IPS DF 6.9 (cell line): ENCODE measurements at places on chromosomes 3 and 15.

DNA sequence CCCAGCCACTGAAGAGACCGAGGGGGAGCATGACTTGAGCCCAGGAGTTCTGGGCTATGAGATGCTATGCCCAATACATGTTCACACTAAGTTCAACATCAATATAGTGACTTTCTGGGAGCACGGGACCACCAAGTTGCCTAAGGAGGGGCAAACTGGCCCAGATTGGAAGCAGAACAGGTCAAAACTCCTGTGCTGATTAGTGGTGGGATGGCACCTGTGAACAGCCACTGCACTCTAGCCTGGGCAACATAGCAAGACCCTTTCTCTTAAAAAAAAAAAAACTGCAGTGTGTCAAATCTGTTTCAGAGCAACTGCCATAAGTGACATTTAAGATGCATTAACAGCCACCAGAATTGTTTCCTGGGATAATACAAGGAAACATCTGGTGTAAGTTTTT lies 9.8 kb downstream of the HES1 start:
- no peaks in the 10 kb centered on the region for H3K27me3 ChIP-seq
- H3K4me3 ChIP-seq, result no peak overlapping the region
- H3K36me3 ChIP-seq, result no peaks in the 10 kb centered on the region
- H3K27ac ChIP-seq, result no peak overlapping the region
- no peak for DNase-seq

- H3K36me3 ChIP-seq, result no peaks in the 10 kb centered on the region
- no peak overlapping the region for H3K27ac ChIP-seq
- H3K4me3 ChIP-seq, result no peak overlapping the region
- DNase-seq, result peak; percentile 35
- H3K4me1 ChIP-seq, result peaks cover 4% of the 10 kb centered on the region; the same call in 1 of the 2 replicates
- no peaks in the 10 kb centered on the region for H3K27me3 ChIP-seq
Measured at GRCh38 chr3:123098426-123099330, 31.9 kb downstream of the PDIA5 start.

- no peak overlapping the region for H3K4me3 ChIP-seq
- H3K36me3 ChIP-seq, result no peaks in the 10 kb centered on the region
- H3K27me3 ChIP-seq, result no peaks in the 10 kb centered on the region
- H3K27ac ChIP-seq, result no peak overlapping the region
- no peaks in the 10 kb centered on the region for H3K4me1 ChIP-seq
Measured at GRCh38 chr3:62705721-62706120, 169.5 kb downstream of the CADPS start.

DNA sequence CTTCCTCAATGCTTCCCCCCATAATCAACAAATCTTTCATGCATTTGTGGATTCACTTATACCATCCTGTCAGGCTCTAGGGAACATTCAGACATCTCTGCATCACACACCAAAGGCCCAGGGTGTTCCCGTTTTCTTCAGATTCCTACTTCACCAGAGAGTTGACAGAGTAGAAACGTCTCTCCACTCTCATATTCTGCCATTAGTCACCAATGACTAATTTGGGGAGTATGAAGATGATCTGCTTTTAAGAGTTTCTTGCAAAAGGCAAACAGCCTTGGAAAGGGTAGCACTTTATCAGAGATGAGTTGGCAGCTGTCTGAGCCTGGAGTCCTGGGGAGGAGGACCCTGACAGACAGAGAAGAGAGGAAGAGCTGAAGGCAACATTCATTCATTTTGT lies 55.8 kb upstream of the DGKG start:
- no peak for DNase-seq
- no peak overlapping the region for H3K27ac ChIP-seq
- no peaks in the 10 kb centered on the region for H3K36me3 ChIP-seq
- no peak overlapping the region for H3K4me3 ChIP-seq

GRCh38 chr3:168322941-168323340 lies 227.2 kb upstream of the GOLIM4 start:
- no peaks in the 10 kb centered on the region for H3K27me3 ChIP-seq
- no peak overlapping the region for H3K4me3 ChIP-seq
- no peak for DNase-seq
- H3K36me3 ChIP-seq, result no peaks in the 10 kb centered on the region
- H3K4me1 ChIP-seq, result no peaks in the 10 kb centered on the region

DNA sequence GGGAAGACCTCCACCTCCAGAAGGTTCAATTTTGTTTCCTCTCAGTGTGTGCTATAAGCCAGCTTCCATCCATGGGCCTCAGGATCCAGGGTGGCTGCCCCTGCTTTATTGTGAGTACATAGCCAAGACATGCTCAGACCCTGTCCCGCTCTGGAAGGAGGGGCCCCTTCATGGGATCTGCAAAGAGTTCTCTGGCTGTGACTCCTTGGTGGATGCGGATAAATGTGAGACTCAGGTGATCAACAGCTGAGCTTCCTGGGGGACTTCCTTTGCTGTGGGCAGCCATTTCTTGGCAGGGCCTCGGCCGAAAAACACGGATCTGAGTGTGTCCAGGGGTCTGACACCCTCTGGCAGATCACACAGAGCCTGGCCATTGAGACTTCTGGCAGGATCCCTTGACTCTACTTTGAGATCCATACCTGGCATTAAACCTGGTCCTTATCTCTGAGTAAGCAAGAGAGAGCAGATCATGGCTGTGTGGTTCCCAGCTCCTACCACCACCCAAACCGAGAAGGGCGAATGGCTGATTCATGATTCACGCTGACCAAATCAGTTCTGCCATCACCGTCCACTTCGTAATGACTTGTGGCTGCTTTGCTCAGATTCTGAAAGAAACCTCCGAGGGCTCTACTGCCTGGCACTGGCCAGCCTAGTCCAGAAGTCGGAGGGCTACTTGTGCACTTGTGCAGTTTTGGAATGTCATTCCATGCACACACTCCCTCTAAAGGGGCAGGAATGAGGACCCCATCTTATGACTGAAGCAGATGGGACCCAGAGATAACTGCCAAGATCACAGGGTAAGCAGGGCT lies 68.1 kb downstream of the SENP2 start:
- H3K36me3 ChIP-seq, result peaks cover 40% of the 10 kb centered on the region
- H3K27me3 ChIP-seq, result no peaks in the 10 kb centered on the region
- no peaks in the 10 kb centered on the region for H3K4me1 ChIP-seq
- no peak for DNase-seq
- no peak overlapping the region for H3K4me3 ChIP-seq
- no peak overlapping the region for H3K27ac ChIP-seq

DNA sequence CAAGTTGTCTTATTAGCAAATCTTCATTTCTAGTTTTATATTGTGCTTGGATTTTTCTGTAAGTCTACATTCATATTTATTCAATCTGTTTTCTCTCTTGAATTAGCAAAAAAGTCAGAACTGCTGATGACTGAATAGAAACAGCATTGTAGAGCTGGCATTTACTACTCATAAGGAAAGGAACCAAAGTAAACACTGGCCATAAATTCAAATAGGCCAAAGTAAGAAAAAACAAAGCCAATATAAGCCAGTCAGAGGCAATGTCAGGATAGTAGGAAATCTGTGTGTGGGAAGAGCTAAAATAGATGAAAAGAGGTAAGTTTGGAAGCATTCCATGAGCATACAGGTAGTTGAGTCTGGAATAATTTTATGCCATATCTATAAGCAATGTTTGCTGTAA lies 307.2 kb upstream of the SLITRK3 start:
- no peak for DNase-seq
- no peak overlapping the region for H3K4me3 ChIP-seq
- no peaks in the 10 kb centered on the region for H3K27me3 ChIP-seq
- H3K4me1 ChIP-seq, result no peaks in the 10 kb centered on the region

- no peaks in the 10 kb centered on the region for H3K4me1 ChIP-seq
- H3K27ac ChIP-seq, result no peak overlapping the region
- DNase-seq, result no peak
- no peaks in the 10 kb centered on the region for H3K36me3 ChIP-seq
- no peak overlapping the region for H3K4me3 ChIP-seq
Measured at GRCh38 chr3:197994736-197995135, 34.7 kb downstream of the LMLN start.

- no peaks in the 10 kb centered on the region for H3K27me3 ChIP-seq
- no peak overlapping the region for H3K4me3 ChIP-seq
- H3K27ac ChIP-seq, result no peak overlapping the region
- H3K4me1 ChIP-seq, result no peaks in the 10 kb centered on the region
- DNase-seq, result no peak
Measured at GRCh38 chr15:62124973-62125303, 40.1 kb downstream of the C2CD4B start.

DNA sequence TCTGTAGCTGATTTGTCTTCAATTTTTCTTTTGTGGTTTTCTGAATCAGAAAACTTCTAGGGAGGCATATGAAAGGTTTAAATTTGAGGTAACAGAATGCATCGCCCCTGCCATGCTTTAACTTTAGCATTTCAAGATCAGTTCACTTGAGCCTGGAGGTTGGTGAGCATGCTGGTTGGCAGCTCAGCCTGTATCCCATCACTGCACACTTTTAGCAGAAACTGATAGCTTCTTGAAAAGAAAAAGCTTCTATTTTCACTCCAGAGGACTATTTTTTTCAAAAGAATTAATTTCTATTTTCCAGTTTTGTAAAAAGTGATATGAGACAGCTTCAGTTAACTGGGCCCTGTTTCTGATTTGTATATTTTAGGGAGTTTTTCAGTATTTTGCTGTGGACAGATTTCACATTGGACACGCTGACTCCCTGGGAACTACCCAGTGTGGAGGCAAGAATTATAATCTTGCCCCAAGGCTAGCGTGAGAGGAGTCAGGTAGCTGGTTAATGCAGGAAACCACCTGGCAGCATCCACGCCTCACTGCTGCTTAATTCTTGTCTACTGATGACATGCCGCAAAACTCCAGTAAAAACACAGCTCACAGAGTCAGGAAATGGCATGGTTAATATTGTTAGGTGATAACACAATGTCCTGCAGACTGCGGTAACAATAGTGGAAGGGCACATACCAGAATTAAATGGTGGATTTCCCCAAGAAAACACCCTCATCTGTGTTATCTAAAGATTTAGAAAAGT lies 71.4 kb downstream of the DUT start:
- H3K27ac ChIP-seq, result no peak overlapping the region
- H3K36me3 ChIP-seq, result no peaks in the 10 kb centered on the region
- no peak overlapping the region for H3K4me3 ChIP-seq

DNA sequence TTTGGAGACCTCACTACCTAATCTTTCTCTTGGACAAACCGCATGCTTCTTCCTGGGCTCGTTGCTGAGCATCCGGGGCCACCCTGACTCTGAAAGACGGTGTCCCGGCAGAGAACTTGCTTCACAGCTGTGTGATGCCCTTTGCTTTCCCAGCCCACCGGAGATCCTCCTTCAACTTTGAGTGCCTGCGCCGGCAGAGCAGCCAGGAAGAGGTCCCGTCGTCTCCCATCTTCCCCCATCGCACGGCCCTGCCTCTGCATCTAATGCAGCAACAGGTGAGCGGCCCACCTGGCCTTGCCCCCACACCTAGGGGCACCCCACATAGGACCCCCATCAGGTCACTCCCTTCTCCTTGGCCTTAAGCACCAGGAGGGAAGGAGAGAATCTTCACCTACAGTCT lies 37.7 kb downstream of the CHDH start:
- H3K36me3 ChIP-seq, result no peaks in the 10 kb centered on the region
- H3K27me3 ChIP-seq, result no peaks in the 10 kb centered on the region
- H3K27ac ChIP-seq, result no peak overlapping the region
- no peaks in the 10 kb centered on the region; the same call in 1 of the 2 replicates for H3K4me1 ChIP-seq
- no peak overlapping the region for H3K4me3 ChIP-seq

DNA sequence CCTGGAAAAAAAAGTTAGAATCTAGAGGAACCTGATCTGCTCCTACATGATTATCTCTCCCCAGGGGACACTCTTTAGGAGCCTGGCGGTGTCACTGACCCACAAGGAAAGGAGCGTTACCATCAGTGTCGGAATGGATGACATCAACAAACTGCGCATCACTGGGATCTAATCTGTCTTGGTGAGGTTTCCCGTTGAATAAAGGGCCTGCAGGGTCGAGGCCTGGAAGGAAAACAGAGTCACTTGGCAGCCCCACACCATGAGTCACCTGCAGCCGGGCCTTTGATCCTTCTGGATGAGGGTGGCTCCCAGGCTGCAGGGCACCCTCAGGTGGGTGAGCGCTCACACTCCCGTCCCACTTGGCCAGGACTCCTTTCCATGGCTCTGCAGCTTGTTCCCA lies 25.0 kb downstream of the LIPH start:
- no peak overlapping the region for H3K4me3 ChIP-seq
- H3K36me3 ChIP-seq, result no peaks in the 10 kb centered on the region
- no peaks in the 10 kb centered on the region for H3K27me3 ChIP-seq
- no peak overlapping the region for H3K27ac ChIP-seq

DNA sequence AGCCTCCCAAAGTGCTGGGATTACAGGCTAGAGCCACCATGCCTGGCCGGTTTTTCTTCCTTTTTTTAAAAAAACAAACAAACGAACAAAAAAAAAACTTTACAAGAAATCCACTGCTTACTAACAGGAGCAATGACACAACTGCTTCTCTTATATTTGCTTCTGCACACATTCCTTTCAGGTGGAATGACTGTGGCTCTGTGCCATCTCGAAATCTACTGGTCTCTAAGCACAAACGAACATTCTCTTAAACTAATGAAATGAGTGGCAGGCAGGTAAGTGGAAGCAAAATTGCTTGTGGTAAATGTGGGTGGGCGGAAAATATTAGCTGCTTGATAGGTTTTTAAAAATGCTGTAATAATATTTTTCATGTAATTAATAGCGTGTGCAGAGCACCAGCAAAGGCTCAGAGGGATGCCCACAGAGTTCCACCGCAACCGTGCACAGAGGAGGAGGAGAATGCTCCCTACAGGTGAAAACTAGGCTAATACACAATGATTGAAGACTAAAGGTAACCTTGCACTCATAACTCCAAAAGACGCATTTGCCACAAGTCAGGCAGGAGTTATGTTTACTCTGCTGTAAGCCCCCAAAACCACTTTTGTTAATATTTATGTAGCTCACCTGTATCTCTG lies 77.4 kb downstream of the LSAMP start:
- no peaks in the 10 kb centered on the region for H3K27me3 ChIP-seq
- DNase-seq, result no peak
- H3K36me3 ChIP-seq, result no peaks in the 10 kb centered on the region
- no peaks in the 10 kb centered on the region for H3K4me1 ChIP-seq
- H3K4me3 ChIP-seq, result no peak overlapping the region

DNA sequence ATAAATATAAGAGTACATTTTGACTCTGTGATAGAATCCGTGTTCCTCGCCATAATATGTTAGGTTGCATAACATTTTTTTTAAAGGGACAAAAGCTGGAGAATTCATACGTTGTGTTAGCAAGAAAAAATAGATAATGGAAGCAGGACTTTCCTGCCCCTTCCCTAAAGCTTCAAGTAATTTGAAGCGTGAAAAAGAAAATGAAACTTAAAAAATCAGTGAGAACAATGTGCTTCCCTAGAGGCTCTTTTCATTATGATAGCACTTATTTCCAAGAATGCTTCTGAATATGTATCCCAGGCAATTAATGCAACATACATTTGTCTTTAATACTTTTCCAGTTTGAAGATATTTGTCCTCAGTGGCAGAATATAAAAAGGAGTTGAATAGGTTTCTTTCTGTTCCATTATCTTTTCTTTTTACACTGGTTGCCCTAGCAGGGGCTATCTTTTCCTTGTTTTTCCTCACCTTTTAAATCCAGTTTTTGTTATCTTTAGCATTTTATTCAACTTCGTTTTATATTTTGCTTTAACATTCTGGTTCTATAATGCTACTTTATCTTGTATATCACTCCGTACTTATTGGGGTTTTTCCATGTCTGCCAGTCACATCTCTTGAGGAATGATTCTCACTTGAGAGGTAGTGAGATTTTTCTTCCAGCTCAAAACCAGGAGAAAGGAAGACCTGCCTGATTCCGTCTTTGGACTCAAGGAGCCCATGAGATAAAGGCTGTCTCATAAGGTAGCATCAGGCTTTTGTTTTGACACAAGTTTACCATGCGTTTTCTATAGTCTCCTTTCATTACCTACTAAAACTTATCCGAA lies 113.8 kb downstream of the MBNL1 start:
- H3K36me3 ChIP-seq, result no peaks in the 10 kb centered on the region
- H3K27me3 ChIP-seq, result no peaks in the 10 kb centered on the region
- DNase-seq, result no peak
- H3K4me1 ChIP-seq, result no peaks in the 10 kb centered on the region; the same call in 1 of the 2 replicates
